Stomach (tissue), 19 donors: ENCODE measurements at places on chromosomes 7 and 10. TPM values are rescaled to one million over a fixed set of nuclear protein-coding genes. Genes with fewer than 3 reads are reported as not detected.
A peak's percentile ranks its signal among the peaks of the same experiment; 100 is the strongest.

DNA sequence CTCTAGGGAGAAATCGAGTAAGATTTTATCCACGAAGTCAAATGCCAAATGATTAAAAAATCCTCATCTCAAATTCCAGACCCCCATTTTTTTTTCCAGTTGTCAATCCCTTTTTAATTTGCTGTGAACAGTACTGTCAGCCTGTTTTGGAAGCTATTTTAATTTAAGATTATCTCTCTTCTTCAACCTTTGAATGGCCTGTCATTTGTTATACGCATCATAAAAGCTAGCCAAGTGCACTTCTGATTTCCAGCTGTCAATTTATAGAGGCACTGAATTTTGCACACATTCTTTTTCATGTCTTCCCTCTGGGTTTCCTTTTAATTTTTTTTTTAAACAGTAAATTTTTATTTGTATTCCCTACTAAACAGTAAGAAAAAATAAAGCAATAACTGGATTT, 336.4 kb upstream of the HGF start:
- no peak for DNase-seq

- no peak for DNase-seq
Observed at GRCh38 chr10:62005687-62006086, 104.2 kb downstream of the ARID5B start.

DNA sequence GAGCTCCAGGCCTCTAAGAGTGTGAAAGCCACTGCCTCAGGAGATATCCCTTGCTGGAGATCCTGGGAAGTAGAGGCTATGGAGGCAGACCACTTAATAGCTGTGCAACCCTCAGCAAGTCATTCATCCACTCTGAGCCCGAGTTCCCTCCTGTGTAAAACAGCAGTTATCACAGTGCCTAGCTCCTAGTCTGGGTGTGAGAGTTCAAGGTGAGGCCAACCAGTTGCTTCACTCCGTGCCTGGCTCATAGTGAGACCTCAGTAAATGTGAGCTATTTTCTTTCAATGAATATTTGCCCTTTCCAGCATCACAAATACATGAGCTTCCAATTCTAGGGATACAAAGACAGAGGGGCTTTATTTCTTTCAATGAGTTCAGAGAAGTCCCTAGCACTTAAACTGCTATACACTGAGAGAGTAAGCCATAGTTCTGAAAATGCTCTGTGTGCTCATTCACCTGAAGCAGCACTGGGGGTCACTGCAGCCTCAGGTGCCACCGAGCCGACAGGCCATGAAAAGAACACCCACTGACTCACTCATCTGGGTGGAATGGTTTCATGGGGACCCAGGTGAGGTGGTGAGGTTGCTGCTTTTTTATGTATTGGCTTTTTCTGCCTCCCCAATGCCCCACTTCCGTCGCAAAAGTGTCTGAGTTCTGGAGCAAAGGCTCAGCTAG, 259.8 kb downstream of the KCNMA1 start:
- DNase-seq: peak; percentile 57

MBL2 gene
- total RNA-seq: not detected

CDH23 gene
- 4.0 TPM for total RNA-seq

GRCh38 chr7:21365866-21366624, 61.8 kb upstream of the SP4 start:
- peak; percentile 69 for DNase-seq

GRCh38 chr7:24778543-24779282, 21.4 kb upstream of the GSDME start:
- DNase-seq: no peak

ITPRID1 gene
- 0.58 TPM for total RNA-seq

DNA sequence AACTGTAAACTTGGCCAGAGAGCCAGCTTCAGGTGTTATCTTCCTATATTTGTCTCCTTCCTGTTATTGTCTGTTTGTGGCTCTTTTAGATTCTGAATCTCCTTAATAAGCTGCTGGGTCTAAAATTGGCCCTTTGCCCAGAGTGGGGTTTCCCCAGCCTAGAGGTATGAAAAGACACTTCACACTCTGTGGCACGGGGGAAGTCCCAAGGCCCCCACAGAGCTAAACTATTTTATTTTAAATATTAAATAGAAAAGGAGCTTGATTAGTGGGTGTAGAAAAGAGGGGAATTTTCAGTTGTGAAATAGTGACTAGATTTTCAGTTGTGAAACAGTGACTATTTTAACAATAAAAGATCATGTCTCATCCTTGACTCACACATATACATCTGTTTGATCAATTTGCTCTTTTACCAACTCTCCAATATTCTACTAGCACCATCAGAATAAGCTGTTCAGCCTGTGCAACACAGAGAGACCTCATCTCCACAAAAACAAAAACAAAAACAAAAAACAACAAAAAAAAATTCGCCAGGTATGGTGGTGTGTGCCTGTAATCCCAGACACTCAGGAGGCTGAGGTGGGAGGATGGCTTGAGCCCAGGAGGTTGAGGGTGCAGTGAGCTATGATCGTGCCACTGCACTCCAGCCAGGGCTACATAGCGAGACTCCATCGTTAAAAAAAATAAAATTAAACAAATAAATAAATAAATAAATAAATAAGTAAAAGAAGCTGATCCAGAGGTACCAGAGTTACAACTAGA, 24.9 kb upstream of the ADO start:
- peak; percentile 57 for DNase-seq

GGCT gene
- 18.3 TPM for total RNA-seq

GRCh38 chr7:35380739-35381224, 126.9 kb upstream of the TBX20 start:
- DNase-seq: no peak

ENO4 gene
- total RNA-seq: 2.2 TPM

DNA sequence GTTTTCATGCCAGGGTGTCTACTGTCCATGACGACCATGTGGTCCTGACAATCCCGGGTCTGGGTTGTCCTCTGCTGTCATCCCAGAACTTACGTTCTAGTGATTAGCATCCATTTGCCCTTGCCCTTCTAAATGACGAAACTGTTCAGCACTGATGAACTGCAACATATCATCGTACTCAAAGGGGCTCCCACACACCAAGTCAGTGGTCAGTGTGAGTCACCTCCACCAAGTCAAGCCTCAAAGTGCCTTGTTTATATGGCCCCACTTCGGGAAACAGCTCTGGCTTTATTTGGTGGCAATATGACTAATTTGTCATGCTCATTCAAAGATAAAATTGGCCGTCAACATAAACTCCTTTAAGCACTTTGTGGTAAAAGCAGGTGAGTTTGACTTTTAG, 110.7 kb downstream of the FRMD4A start:
- DNase-seq: no peak

ATRNL1 gene
- total RNA-seq: 0.45 TPM

GRCh38 chr10:31147210-31147608, 115.5 kb upstream of the ZNF438 start:
- no peak for DNase-seq

MLXIPL gene
- 102 TPM for total RNA-seq

GRCh38 chr7:12727455-12728191, 40.2 kb downstream of the ARL4A start:
- no peak for DNase-seq

- DNase-seq: peak; percentile 34
Observed at GRCh38 chr7:74572301-74572979, 85.1 kb upstream of the GTF2I start.

- DNase-seq: no peak
Observed at GRCh38 chr10:65265451-65265954, 1660.3 kb upstream of the LRRTM3 start.

C7orf57 gene
- total RNA-seq: not detected

- no peak for DNase-seq
Observed at GRCh38 chr10:17888189-17888588, 63.5 kb upstream of the SLC39A12 start.

- DNase-seq: no peak
Observed at GRCh38 chr10:37269554-37270256, 144.3 kb downstream of the ANKRD30A start.

DNA sequence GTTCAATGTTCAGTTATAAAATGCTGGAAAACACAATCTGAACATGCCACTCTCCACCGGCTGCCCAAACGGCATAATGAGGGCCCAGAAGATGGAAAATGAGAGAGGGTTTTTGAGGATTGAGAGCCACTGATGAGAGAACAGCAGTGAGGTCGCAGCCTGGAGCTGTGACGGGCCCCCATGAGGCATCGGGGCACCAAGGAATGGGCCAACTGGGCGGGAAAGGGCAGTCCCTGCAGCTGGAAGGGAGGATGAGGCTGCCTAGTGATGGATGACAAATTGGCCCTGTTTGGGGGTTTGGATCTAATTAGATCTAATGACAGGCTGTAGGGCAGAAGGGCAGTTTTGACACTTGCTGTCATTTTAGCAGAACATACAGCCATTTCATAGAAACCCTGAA, 39.1 kb downstream of the WNT2 start:
- no peak for DNase-seq

PCLO gene
- 8.1 TPM for total RNA-seq

- peak; percentile 30 for DNase-seq
Observed at GRCh38 chr7:22885797-22886261, 63.2 kb upstream of the TOMM7 start.

DNA sequence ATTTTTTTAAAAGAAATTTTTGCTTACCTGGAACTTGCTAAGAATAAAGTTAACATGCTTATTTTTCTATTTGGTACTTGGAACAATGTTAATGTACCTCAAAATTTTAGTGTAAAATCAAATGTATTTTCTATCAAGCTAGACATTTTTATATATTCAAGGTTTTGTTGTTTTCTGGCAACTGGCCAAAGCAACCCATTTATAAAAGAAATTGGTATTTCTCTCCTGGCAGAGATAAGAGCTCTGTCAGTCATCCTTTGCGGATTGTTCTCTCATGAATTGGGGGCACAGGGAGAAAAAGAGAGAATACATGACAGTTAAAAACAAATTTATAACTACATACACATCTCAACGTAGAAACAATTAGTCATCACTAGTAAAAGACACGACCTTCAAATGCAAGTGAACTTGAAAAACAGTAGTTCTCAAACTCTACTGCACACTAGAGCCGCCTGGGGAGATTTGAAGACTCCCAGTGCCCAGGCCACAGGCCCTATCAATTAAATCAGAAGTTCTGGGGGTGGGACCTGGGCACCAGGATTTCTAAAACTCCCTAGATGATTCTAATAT, 152.4 kb upstream of the LAMB4 start:
- no peak for DNase-seq

DNA sequence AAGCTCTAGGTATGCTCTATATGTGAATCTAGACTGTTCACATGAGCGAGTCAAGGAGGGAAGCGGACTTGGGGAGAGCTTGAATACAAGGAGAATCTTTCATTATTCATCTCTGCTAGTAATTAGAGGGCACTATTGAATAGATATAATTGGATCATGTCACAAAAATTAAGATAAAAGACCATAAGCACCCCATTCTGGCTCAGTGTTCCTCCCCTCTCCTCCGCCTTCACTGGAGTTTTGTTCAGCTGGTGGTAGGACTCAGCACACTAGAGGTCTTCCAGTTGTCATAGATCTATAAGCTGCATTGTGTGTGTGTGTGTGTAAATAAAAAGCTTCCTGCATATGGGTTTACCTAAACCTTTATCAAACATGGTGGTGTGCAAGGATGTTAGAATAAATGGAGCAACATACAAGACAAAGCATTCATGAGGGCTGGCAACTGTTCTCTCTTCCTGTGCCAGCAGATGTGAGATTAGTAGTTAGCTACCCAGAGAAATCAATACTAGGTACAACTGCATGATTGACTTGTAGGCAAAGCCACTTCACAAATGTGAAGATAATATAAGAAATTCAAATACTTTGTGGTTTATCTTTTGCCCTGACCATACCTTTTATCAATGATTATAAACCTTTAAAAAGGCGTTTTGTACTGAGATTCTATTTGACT, 142.6 kb downstream of the CREB5 start:
- no peak for DNase-seq

DNA sequence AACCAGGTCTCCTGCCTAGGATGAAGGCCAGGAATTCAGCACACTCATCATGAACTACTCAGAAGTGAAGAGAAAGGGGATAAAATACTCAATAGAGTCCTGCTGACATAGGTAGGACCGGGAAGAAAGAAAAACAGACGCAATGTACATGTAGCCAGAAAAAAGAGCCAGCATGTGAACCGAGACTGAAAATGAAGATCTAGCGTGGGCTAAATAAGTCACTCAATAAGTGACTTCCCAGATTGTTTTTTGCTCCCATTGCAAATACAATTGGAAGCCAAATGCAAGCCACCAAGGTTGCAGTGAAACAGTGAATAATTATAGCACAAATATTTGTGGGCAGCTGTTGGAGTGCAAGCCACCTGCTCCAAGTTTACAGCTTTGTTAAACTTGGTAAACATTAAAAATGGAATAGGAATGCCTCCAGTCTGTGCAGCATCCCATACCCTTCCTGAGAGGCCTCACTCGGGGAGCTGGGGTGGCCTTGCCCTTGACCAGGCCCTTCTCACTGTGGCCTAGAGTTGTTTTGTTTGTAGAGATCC, 34.7 kb upstream of the HPS1 start:
- DNase-seq: no peak

HDAC9 gene
- 22.5 TPM for total RNA-seq

DNA sequence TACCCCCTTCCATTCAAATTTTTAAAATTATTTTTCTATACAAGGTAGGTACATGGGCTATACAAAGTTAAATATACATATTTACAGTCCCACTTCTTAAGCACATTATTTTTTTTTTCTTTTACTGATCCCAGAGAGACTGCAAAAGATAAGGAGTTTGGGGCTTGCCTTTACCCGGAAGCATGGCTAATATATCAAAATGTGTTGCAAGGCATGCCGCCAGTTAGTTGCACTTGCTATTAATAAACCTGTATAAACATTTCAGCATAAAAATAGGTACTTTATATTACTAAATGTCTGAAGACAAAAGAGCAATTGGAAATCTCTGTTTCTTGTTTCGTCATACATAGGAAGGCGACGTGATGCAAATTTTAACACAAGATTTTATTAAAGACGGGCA, 21.5 kb upstream of the PDLIM1 start:
- DNase-seq: peak; percentile 54

COL13A1 gene
- 0.58 TPM for total RNA-seq

DNA sequence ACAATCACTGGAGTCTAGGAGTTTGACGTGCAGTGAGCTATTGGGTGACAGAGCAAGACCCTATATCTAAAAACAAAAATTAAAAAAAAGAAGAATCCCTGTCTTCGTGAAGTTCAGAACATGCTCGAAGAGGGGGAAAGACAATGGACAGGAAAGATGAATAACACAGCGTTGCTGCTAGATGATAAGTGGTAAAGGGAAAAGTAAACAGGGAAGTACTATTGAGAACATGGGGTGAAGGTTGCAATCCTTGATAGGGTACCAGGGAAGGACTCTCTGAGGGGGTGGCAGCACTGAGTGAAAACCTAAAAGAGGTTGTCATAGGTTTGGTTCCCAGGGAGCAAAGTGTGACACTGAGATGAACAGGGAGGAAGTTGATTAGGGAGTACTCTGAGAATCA, 2.8 kb upstream of the ABRAXAS2 start:
- DNase-seq: no peak

HKDC1 gene
- not detected for total RNA-seq

C7orf33 gene
- not detected for total RNA-seq

- no peak for DNase-seq
Observed at GRCh38 chr10:11931038-11931437, 107.9 kb downstream of the PROSER2 start.

GRCh38 chr7:131471250-131472004, 85.0 kb downstream of the PODXL start:
- DNase-seq: no peak

NKX1-2 gene
- not detected for total RNA-seq
